Activated CD4-positive, alpha-beta memory T cell treated with anti-CD3 and anti-CD28 coated beads for 36 hours (primary cell): ENCODE measurements at places on chromosomes 1 and 21. TPM values are rescaled to one million over a fixed set of nuclear protein-coding genes. Genes with fewer than 3 reads are reported as not detected.

DNA sequence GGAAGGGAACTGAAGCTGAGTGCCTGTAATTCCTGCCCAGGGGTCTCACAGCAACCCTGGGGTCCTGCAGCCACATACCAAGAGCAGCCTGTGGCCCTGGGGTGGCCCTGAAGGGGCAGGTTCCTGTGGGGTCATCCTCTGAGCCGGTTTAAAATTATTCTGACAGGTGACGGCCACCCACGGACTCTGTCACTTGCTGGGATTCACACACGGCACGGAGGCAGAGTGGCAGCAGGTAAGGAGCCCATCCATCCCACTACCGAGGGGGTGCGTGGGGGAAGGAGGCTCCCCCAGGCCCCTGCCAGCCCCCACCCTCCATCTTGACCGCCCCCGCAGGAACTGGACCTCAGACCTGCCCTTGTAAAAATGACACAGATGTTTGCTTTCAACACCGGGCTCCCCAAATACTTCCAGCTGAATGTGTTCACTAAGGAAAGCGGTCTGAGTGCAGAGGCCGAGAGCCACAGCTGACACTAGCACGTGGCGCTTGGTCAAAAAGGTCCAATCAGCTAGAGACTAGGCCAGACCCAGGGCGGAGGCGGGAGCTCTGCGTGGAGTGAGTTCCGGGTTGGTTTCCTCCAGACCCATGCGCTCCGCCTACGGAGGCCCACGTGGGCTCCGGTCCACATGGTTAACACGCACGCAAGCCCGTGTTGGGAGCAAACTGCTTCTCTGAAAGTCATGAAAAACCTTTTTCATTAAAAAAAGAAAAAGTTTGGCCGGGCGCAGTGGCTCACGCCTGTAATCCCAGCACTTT, 10.0 kb downstream of the YBEY start:
- H3K4me1 ChIP-seq, result peaks cover 11% of the 10 kb centered on the region
- H3K4me3 ChIP-seq, result peak overlapping the region; percentile 59
- peak; percentile 87 for DNase-seq
- H3K36me3 ChIP-seq, result peaks cover 25% of the 10 kb centered on the region
- peaks cover 2% of the 10 kb centered on the region for H3K27me3 ChIP-seq

GRCh38 chr1:4986306-4986705, 331.9 kb downstream of the AJAP1 start:
- H3K36me3 ChIP-seq, result no peaks in the 10 kb centered on the region
- no peaks in the 10 kb centered on the region for H3K4me1 ChIP-seq
- peaks cover 3% of the 10 kb centered on the region for H3K27me3 ChIP-seq
- no peak for DNase-seq
- no peak overlapping the region for H3K27ac ChIP-seq

DNA sequence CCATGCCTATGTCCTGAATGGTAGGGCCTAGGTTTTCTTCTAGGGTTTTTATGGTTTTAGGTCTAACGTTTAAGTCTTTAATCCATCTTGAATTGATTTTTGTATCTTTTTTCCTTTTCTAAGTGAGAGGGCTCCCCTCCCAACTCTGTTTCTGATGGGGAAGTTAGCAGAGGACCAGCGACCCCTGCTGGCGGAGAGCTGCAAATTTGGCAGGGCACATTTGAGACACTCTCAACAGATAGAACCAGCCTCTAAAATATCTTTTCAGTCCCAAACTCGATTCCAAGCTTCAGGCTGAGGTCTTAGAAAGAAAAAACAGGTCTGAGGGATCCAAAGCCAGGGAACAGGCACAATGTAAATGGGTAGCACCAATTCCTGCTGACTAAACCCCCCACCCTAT, 32.5 kb downstream of the LRRC3 start:
- H3K27me3 ChIP-seq, result peaks cover 9% of the 10 kb centered on the region
- DNase-seq, result peak; percentile 76
- no peaks in the 10 kb centered on the region for H3K4me1 ChIP-seq

DNA sequence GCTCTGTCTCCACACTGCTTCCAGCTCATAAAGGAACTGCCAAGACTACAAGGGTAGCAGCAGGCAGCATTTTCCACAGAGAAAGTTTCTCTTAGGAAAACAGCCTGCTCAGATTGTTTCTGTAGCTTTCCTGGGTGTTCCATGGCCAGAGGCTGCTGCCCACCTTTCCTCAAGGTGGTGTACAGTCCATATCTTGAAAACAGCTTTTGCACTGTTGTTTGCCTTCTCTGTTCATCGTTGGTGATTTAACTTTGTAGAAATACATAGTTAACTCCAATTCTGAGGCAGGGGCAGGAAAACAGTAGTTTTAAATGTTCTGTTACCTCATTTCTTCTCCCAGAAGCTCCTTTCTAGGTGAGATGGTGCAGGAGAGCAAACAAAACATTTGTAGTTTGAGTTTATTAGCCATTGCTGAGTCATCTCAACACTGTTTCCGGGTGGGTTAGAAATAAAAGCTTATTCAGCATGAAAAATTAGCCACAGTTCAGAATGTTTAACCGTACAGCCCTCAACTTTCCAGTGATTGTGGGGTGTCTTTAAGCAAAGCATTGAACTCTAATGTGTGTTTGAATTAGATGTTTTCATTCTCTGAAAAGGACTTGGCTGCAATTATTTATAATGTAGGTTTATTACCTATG, 41.7 kb downstream of the DIP2A start:
- no peak overlapping the region for H3K4me3 ChIP-seq
- H3K27ac ChIP-seq, result peak overlapping the region; percentile 7

DNA sequence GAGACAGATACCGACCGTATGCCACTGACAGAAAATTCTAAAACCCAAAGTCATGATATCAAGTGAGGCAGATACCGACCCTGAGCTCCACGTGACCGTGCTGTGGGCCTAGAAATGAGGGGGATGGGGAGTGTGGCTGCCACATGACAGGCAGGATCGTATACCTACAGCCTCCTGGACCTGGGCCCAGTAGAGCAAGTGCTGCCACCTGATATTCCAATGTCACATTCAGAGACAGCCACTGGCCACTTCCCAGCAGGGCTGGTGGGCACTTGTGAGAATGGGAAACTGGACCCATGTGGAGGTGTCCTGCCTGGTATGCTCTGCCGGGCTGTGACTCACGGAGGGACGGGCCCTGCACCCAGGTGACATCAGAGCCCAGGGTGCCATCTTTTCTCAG, 44.6 kb upstream of the CLDN14 start:
- no peak for DNase-seq
- no peak overlapping the region for H3K27ac ChIP-seq
- no peaks in the 10 kb centered on the region for H3K4me1 ChIP-seq
- peaks cover 7% of the 10 kb centered on the region for H3K27me3 ChIP-seq
- no peak overlapping the region for H3K4me3 ChIP-seq
- H3K36me3 ChIP-seq, result no peaks in the 10 kb centered on the region

DNA sequence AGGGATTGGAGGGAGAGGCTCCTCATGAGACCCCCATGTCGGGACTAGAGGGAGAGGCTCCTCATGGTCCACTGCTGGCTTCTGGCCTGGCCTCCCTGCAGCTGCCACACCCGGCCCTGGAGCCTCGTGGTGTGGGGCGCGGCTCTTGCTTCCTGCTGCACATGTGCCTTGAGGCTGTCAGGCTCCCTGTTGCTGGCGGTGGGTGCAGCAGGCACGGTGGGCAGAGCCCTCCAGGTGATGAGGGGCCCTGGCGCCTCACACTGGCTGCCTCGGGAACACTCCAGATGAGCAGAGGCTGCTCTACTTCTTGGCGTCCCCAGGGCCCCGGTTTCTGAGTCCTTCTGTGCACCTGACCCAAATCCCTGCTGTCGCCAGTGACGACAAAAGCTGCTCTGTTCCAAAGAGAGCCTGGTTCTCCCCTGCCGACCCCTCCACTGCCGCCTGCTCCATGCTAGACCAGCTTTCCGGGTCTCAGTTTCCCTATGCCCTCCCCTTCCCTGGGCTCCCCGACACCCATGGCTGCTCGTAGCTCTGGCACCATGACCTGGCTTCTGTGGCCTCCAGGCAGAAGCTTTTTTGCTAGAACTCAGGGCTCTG, 9.7 kb upstream of the ATAD3B start:
- H3K36me3 ChIP-seq, result no peaks in the 10 kb centered on the region
- DNase-seq, result no peak
- H3K27ac ChIP-seq, result no peak overlapping the region
- H3K4me1 ChIP-seq, result no peaks in the 10 kb centered on the region
- peaks cover 6% of the 10 kb centered on the region for H3K27me3 ChIP-seq

- H3K27ac ChIP-seq, result no peak overlapping the region
- no peaks in the 10 kb centered on the region for H3K4me1 ChIP-seq
- no peaks in the 10 kb centered on the region for H3K27me3 ChIP-seq
Measured at GRCh38 chr21:39088831-39089380, 94.3 kb downstream of the PSMG1 start.

DNA sequence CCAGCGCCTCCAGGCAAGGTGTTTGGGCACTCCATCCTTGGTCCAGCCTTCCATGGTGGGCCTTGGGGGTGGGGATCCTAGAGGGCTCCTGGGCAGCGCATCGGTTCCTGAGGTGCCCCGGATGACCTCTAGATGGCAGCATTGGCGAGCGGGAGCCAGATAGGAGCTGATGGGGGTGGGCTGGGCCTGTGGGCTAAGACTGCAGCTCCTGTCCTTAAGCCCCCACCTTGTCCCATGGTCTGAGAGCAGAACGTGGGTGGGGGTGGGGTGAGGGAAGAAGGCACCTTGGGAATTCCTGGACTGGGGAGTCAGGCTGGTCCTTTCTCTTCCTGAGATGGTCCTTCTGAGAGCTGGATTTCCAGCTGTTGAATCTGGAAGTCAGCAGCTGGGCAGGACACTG, 93.4 kb upstream of the CSF3R start:
- H3K36me3 ChIP-seq, result no peaks in the 10 kb centered on the region
- H3K4me3 ChIP-seq, result no peak overlapping the region
- peak; percentile 65 for DNase-seq
- H3K27ac ChIP-seq, result no peak overlapping the region

GRCh38 chr1:67372136-67372535, 58.1 kb downstream of the SERBP1 start:
- no peaks in the 10 kb centered on the region for H3K27me3 ChIP-seq
- peaks cover 56% of the 10 kb centered on the region for H3K36me3 ChIP-seq
- DNase-seq, result no peak
- H3K27ac ChIP-seq, result no peak overlapping the region
- no peaks in the 10 kb centered on the region for H3K4me1 ChIP-seq

DNA sequence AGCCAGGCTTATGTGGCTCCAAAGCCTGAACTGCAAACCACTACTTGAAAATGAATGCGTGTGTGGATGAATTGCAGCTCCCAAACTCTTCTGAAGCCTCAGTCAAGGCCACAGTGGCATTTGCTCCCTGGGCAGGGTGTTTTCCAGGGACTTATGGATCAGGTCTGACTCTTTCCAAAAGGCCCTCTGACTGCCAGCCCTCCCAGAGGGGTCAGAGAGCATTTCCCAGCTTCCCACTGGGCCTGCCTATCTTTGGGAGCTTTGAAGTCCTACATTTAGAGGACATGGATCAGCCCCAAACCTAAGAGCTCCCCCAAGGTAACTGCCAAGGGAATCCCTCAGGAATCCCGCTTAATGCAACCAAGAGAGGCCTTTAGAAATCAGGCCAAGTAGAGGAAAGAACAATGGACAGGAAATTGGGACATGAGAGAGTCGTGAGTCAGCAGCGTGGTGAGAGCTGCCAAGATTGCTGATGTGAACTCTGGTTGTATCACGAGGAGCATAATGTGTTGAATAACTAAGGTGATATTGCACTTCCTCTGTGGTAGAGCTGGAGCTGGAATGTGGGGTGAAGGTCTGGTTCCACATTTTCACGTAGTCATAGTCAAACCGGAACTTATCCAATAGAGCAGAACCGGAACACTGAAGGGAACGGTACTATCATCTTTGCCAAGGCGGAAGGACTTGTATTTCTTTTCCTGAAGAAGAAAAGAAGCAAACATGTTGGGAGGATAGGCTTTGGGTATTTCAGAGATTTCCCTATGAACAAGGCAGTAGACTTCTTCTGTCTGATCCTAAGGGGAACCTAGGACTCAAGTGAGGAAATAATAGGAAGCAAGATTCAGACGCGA, 99.4 kb upstream of the JUN start:
- H3K27me3 ChIP-seq, result peaks cover 2% of the 10 kb centered on the region
- DNase-seq, result no peak
- H3K4me3 ChIP-seq, result no peak overlapping the region
- H3K27ac ChIP-seq, result no peak overlapping the region
- no peaks in the 10 kb centered on the region for H3K36me3 ChIP-seq
- H3K4me1 ChIP-seq, result peaks cover 19% of the 10 kb centered on the region

GRCh38 chr1:178024504-178024903, 54.6 kb upstream of the SEC16B start:
- DNase-seq, result no peak
- H3K36me3 ChIP-seq, result no peaks in the 10 kb centered on the region
- no peak overlapping the region for H3K27ac ChIP-seq
- H3K4me1 ChIP-seq, result no peaks in the 10 kb centered on the region
- no peaks in the 10 kb centered on the region for H3K27me3 ChIP-seq

DNA sequence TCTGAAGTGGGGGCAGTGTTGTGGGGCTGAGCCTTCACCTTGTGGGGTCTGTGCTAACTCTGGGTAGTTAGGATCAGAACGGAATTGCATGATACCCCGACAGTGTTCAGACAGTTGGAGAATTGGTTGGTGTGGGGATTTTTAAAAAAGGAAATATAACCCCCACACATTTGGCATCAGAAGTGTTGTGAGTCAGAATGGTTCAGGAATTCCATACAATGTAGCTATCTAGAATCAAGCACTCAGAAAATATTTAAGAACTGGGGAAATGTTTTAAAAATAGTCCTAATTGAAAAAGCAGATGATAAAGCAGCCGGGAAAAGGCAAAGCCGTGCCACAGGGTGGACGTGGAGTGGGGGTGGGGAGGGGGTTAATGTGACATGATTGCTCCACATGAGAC, 6.5 kb upstream of the S100A7 start:
- H3K36me3 ChIP-seq, result no peaks in the 10 kb centered on the region
- H3K4me3 ChIP-seq, result no peak overlapping the region
- H3K27ac ChIP-seq, result no peak overlapping the region
- H3K4me1 ChIP-seq, result no peaks in the 10 kb centered on the region

DNA sequence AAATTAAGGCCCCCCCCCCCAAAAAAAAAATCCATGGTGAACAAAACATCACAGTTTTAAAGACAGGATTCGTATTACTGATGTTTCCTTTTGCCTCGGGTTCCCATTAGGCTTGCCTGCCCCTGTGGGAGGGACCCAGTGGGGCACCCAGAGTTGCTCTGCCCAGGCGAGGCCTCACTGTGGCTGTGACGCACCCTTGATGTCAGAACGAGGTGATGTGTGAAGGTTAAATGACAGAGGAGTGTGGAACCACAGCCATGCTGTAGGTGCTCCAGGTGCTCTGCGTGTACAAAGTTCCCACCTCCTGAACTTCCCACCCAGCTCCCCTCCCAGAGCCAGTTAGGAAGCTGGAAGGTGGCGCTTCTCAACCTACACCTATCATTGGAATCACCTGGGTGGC, 37.9 kb downstream of the GRHL3 start:
- no peaks in the 10 kb centered on the region for H3K27me3 ChIP-seq
- no peak overlapping the region for H3K27ac ChIP-seq
- H3K36me3 ChIP-seq, result peaks cover 1% of the 10 kb centered on the region
- H3K4me3 ChIP-seq, result no peak overlapping the region
- peaks cover 10% of the 10 kb centered on the region for H3K4me1 ChIP-seq
- DNase-seq, result no peak

GRCh38 chr1:15192916-15193550, 39.5 kb downstream of the TMEM51 start:
- no peak overlapping the region for H3K27ac ChIP-seq
- H3K4me3 ChIP-seq, result no peak overlapping the region
- no peaks in the 10 kb centered on the region for H3K27me3 ChIP-seq
- no peaks in the 10 kb centered on the region for H3K4me1 ChIP-seq

- no peak for DNase-seq
- no peaks in the 10 kb centered on the region for H3K27me3 ChIP-seq
- H3K4me1 ChIP-seq, result no peaks in the 10 kb centered on the region
- peaks cover 17% of the 10 kb centered on the region for H3K36me3 ChIP-seq
- H3K27ac ChIP-seq, result no peak overlapping the region
Measured at GRCh38 chr1:172616195-172616594, 42.7 kb upstream of the FASLG start.

UBL4B gene
- total RNA-seq, result not detected

CFHR2 gene
- not detected for total RNA-seq

WNT9A gene
- total RNA-seq, result 0.07 TPM

CFHR5 gene
- not detected for total RNA-seq

ZNF695 gene
- 0.99 TPM for total RNA-seq
